Spleen (tissue), 13 donors: ENCODE measurements at places on chromosomes 2 and 18. TPM values are rescaled to one million over a fixed set of nuclear protein-coding genes. Genes with fewer than 3 reads are reported as not detected.

DTNA gene
- total RNA-seq: 23.7 TPM

ZNF516 gene
- total RNA-seq: 42.3 TPM

GBX2 gene
- total RNA-seq: not detected

ADI1 gene
- 36.5 TPM for total RNA-seq

GRCh38 chr2:41521211-41521610, 526.6 kb upstream of the PKDCC start:
- no peaks in the 10 kb centered on the region for H3K36me3 ChIP-seq
- DNase-seq: no peak
- no peak overlapping the region for H3K4me3 ChIP-seq
- no peak overlapping the region for H3K27ac ChIP-seq
- no peaks in the 10 kb centered on the region for H3K27me3 ChIP-seq

GRCh38 chr18:69002233-69002632, 204.4 kb downstream of the CCDC102B start:
- no peak overlapping the region for H3K4me3 ChIP-seq
- H3K36me3 ChIP-seq: no peaks in the 10 kb centered on the region
- no peaks in the 10 kb centered on the region for H3K27me3 ChIP-seq
- no peaks in the 10 kb centered on the region for H3K4me1 ChIP-seq
